ENCODE measurements at places on chromosomes 3 and 15.

DNA sequence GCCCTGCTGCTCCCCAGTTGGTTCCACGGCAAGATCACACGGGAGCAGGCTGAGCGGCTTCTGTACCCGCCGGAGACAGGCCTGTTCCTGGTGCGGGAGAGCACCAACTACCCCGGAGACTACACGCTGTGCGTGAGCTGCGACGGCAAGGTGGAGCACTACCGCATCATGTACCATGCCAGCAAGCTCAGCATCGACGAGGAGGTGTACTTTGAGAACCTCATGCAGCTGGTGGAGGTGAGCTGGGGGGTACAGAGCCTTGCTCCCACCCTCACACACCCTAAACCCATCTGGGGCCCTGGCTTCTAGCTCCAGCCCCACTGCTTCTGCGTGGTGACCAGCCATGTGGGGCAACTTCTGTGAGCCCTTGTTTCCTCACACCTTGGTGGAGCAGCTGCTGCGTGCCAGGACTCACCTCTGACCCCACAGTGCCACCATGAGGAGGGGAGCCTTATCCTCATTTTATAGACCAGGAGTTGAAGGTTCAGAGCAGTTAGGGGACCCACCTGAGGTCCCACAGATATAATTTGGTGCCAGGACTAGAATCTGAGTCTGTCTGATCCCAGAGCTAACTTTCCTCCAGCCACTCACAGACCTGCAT, 13.3 kb upstream of the LMAN1L start:
- no peak for DNase-seq

- no peak for DNase-seq
Observed at GRCh38 chr15:85780225-85780985, 14.3 kb downstream of the KLHL25 start.

GRCh38 chr3:188950832-188951489, 220.8 kb upstream of the TPRG1 start:
- DNase-seq: peak; percentile 77

DNA sequence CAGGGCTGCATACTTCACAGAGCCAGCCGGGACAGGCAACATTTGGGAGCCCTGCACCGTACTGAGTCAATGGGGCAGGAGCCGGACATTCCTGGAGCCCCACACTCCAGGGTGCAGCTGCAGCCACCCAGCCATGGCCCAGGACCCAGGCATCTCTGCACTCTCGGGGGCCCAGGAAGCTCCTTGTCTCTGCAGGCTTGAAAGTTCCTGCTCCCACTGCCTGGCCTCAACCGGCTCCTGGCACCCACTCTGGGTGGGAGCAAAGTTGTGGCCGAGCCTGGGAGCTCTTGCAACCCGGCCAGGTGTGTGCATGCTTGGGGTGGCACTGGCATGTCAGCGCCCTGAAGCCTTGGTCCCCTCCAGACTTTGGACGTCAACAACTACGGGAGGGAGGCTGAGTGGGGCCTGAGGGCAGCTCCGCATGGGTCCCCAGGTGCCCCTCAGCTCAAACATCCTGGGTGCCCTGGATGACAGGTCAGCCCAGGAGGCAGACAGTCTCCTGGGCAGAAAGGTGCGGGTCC, 833.5 kb upstream of the CADM2 start:
- DNase-seq: no peak

- no peak for DNase-seq
Observed at GRCh38 chr15:76153241-76154197, 93.7 kb downstream of the TMEM266 start.

DNA sequence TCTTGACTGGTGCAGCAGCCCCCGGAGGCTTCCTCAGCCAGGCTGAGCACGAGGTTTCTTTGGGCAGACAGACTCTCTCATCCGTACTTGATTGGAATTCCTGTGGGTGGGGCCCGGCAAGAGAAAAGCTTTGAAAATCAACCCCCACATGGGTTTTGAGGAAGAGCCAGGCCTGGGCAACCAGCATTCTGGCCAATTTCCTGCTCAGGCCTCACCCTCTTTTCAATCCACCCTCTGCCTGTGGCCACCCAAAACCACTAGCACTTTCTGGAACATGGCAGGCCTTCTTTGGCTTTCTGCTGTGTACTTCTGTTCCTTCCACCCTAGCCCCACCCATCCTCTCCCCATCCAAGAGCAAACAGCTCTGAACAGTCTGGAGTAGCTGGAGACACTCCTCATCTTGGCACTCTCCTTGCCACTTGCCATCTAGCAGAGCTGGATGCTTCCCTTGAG, 5.9 kb downstream of the MYO5C start:
- no peak for DNase-seq

GRCh38 chr3:177061369-177061768, 135.9 kb downstream of the TBL1XR1 start:
- no peak for DNase-seq

DNA sequence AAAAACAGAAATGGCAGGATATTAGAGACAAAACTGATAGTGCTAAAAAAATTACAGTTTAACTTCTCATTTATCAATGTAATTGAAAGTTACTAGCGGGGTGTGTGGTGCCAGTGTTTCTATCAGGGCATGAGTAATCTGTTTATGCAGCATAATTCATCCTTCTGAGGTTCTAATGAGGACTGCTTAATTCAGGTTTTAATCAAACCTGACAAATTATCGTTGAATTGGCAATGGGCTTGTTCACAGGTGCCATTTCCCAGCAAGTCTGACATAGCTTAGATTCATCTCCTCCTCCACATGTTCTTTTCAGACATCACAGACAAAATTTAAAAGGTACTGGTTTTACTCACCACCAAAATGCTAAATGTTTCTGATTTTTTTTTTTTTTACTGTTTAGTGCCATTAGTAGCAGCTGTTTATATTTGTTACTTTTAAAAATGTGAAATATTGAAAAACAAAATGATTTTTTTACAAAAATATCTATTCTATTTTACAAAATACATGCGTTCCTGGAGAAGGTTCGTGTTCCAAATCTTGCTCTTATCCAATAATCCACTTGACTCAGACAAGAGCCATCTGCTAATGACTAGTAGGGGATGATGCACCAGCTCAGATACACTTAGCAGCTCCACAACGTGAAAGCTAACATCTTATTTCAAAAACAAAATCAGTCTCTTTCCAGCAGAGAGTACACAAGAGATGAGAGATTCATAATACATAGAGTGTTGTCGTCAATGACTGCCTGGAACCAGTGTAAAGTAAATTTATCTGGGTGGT, 447.7 kb upstream of the DPPA4 start:
- no peak for DNase-seq

GRCh38 chr3:126928921-126929474, 53.9 kb upstream of the PLXNA1 start:
- no peak for DNase-seq

DNA sequence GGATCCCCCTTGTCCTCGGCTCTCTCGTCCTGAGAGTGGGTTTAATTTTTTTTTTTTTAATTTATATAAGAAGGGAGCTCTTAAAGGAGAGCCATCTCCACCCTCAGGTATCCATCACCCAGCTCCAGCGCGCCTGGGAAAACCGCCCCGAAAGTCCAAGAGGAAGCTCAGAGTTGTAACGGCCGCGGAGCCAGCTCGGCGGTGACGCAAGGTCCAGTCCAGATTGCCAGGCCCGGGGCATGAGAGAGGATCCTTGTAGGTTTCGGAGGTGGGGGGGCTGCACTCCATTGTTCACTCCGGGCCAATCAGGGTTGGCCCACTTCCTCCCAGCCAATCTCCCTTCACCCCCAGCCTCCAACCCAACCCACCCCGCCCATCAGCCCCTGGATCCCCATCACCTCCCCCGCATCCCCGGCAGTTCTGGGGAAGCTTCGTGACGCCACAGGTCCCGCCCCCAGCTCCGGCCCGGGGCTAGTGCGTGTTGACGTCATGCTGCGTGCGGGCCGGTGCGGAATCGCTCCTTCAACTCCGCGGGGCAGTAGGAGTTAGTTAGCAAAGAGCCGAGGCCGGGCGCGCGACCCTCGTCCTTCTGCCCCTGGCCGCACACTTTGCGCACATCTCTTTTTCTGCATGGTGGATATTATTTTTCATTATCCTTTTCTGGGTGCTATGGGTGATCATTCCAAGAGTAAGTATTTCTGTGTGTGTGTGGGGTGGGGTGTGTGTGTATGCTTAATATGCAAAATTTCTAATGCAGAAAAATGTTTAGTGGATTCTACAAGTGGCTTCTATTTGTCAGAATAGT, at the start of gene ISL2:
ISL2 (plus strand) TSS at position 520 of the 805 bp plus-strand sequence; CDS start at position 631, 111 bp downstream.
- no peak for DNase-seq

Data from ovary (tissue), 10 donors.